GM12892 (cell line): ENCODE measurements at places on chromosomes 4 and X.

- no peak for DNase-seq
Measured at GRCh38 chr4:156169011-156169410, 215.3 kb upstream of the CTSO start.

GRCh38 chr4:179601671-179602070 lies 2159.4 kb upstream of the AGA start:
- no peak for DNase-seq

GRCh38 chr4:117773064-117773936 lies 261.0 kb upstream of the NDST3 start:
- no peak for DNase-seq

DNA sequence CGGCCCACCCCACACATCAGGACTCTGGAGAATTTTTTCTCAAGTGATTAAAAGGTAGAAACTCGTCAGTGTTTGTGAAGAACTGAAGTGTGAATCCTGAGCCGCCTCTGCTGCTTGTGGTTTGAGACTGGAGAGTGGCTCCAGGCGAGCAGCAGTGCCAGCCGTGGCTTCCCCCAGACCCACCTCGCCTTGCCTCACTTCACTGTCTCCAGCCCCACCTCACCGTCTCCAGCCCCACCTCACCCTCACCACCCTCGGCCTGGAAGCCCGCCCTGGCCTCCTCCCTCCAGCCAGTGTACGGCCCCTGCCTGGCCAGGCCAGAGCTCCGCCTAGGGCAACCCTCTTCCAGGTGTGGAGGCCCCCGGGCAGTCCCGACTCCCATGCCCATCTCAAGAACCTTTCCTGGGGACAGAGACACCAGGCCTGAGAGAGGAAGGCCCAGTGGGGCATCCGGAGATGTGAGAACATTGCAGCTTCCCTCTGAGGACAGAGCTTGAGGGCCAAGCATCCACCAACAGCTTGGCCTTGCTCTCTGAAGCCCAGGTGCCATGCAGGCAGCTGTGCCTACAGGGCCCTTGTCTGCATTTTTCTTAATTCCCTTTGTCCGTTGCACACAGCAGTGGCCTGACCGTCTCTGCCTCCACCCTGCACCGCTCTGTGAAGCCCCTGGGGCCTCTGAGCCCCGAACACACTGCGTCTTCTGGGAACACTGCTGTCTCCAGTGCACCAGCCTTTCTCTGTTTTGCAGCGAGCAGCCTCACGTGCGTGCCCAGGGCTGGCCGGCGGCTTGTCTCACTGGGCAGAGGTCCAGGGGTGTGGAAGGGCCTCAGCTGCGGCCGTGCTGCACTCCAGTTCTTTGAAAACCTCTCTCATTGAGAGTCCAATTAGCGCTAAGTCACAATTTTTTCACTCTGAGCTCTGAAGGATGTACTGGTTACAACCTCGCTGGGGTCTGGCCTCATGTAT lies 13.8 kb downstream of the SH3BP2 start:
- no peak for DNase-seq

- DNase-seq, result no peak
Measured at GRCh38 chrX:56974408-56974807, 20.9 kb downstream of the SPIN3 start.

- DNase-seq, result no peak
Measured at GRCh38 chr4:116925900-116926457, 159.4 kb downstream of the TRAM1L1 start.

GRCh38 chr4:166078955-166079354 lies 205.9 kb downstream of the TLL1 start:
- no peak for DNase-seq

- DNase-seq, result no peak
Measured at GRCh38 chr4:148225639-148226038, 216.6 kb downstream of the NR3C2 start.

DNA sequence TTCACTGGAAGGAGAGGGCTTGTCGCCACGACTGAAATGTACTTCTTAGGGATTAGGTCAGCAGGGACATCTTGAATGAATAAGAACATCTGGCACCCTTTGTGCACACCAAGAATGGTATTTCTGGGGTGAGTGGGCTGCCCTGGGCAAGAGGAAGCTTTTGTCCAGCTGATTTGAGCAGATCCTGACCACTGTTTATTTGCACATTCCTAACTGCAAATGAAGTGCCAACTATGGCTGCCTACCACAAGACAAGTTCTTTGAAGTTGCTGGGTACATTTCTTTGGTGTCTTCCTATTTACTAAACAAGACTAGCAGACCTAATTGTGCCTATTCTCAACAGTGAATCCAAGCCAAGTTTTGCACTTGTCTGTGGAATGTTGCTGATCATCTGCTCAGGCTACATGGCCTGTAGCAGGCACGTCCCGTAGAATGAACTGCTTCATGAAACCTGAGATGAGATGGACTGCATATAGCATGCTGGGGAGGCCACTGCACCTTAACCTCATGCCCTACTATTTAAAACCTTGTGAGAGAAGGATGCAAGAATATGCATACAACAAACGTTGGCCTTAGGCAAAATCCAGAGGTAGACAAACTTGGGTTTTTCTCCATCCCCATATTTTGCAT lies 45.0 kb downstream of the PIR start:
- DNase-seq, result no peak

GRCh38 chr4:872241-872981 lies 46.5 kb upstream of the CPLX1 start:
- no peak for DNase-seq

DNA sequence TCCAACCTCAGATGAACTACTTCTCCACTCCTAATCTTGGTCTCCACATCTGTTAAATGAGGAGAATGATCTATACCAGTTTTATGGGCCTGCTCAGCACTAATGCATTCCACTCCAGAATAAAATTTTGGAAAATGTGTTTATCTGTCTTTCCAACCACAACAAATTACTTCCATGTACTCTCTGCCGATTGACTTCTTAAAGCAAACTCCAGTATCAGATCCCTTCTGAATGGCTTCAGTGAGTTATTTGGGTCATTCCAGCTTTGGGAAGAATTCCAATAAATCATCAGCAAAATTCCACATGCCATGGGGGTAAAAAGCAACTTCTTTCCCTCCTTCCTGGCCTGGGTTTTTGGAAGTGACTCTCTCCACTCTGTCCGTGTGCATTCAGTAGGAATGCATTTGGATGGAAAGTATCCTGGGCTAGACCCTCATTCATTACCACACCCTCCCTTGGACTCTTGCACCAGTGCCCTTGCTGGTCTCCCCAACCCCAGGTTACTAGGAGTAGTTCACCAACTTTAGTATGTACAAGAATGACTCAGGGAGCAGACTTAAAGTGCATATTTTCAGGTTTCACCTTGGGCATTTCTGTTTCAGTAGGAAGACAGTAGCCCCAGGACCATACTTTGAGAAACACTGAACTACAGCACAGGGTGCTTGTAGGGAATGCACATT lies 15.4 kb upstream of the ADH6 start:
- DNase-seq, result no peak

DNA sequence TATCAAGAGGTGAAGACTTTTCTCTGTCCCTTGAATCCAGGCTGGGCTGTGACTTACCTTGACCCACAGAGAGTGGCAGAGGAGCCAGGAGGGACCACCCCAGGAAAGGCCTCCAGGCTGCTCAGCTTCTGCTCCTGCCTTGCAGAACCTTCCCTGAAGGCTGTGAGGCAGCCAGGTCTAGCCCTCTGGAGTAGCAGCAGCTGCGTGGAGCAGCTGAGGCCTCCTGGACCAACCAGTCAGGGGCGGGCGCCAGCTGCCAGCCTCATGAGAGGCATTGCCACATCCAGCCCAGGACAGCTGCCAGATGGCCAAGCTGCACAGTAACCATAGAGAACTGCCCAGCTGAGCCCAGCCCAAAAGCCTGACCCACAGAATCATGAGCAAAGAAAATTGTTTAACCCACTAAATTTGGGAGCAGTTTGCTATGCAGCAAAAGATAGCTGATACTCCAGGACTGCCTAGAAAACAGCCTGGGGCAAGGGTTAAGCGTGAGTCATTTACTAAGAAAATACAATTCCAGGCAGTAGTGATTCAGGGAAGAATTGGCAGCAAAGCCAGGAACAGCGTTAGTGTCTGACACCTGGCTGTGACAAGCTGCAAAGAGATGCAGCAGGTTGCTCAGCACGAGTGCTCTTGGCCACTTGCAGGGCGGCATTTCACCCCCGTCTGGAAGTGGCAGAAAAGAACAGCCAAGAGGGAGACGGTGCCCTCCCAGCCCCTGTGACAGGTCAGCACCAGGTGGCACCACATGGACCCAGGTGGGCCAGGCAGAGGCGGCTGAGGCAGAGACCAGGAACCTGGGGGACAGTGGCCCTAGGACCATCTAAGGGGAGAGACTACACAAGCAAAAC lies 14.7 kb upstream of the PDE6B start:
- DNase-seq, result no peak
